Sigmoid colon (tissue), 7 donors: ENCODE measurements at places on chromosomes 7 and 10. TPM values are rescaled to one million over a fixed set of nuclear protein-coding genes. Genes with fewer than 3 reads are reported as not detected.
A peak's percentile ranks its signal among the peaks of the same experiment; 100 is the strongest.

- no peak for DNase-seq
Observed at GRCh38 chr7:73891178-73891885, 30.4 kb downstream of the TMEM270 start.

GRCh38 chr10:107037192-107038122 is 127.0 kb downstream of the SORCS1 start:
- no peak for DNase-seq

LIPN gene
- polyA plus RNA-seq = not detected

EBLN1 gene
- not detected for polyA plus RNA-seq

- no peak for DNase-seq
Observed at GRCh38 chr10:20846263-20846662, 50.8 kb downstream of the NEBL start.

DNA sequence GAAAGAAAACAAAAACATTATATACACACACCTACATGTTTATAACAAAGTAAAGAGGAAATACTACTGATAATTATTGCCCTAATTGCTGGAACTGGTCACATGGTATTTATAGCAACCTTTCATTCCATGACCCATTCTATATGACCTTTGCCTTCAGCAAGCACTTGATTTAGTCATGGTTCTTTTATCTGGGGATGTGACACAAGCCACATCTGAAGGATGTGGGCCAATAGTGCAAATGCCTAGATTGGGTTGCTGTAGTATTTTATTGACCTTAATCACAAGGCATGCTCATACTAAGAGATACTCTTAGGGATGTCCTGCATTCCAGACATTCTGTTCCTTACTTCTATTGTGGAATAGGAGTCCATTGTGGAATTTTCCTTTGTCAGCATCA is 723.5 kb upstream of the POM121L12 start:
- DNase-seq = no peak

DNA sequence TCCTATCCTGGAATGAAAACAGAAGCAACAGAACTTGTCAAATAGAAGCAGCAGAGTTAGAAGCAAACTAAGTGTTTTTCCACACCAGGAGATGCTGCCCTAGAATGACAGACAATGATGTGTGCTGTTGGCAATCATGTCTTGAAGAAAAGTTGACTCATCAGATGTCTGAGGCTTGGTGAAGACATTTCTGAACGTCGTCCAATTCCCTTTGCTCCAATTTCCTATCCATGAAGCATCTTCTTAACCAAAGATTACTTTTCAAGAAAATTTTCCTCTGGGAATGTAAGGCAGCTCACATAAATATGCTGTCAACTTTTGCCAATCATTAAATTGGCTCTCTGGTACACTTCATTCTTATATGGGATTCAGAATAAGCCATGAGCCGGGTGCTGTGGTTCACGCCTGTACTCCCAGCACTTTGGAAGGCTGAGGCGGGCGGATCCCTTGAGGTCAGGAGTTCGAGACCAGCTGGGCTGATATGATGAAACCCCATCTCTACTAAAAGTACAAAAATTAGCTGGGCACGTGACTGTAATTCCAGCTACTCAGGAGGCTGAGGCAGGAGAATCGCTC is 34.6 kb downstream of the MALSU1 start:
- DNase-seq = no peak

FANK1 gene
- polyA plus RNA-seq = 12.6 TPM

FOXP2 gene
- 1.6 TPM for polyA plus RNA-seq

ELN gene
- 41.2 TPM for polyA plus RNA-seq

- no peak for DNase-seq
Observed at GRCh38 chr10:103911021-103911459, 6.9 kb downstream of the STN1 start.

DNA sequence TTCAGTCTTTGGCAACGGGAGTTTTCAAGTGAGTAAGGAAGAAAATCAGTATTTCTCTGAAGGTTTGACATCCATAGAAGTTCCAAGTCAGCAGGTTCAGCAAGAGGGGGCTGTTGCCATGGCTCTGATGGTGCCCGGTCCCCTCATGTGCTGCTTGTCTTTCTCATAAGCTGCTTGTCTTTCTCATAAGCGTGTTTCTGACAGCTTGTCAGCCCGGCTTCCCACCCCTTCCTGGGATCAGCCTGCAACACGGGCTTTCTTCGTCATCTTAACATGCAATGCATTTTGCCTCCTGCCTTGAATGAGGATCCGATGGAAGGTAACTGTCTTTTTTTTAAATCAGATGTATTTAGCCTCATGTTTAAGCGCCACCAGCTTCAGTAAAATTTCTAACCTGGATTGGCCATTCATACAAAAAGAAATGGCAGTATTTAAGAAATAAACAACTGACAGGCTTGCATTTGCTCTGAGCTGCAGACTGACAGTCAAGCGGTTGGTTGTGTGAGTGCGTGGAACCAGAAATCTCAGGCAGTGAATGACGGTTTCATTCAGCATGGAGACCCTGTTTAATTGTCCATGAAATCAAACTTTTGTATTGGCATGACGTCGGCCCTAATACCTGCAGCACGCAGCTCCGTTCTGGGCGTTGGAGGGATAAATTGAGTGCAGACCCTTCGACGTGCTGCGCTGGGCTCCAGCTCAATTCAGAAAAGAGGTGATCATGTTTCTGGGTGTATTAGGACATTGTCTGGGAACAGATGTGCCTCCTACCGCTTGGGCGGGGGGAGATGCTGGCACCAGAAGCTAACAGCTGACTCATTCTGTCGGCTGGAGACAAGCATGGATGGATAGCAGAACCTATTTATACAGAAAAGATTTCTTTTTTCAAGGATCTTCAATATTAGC is 454.7 kb upstream of the FOXK1 start:
- DNase-seq = no peak

DNA sequence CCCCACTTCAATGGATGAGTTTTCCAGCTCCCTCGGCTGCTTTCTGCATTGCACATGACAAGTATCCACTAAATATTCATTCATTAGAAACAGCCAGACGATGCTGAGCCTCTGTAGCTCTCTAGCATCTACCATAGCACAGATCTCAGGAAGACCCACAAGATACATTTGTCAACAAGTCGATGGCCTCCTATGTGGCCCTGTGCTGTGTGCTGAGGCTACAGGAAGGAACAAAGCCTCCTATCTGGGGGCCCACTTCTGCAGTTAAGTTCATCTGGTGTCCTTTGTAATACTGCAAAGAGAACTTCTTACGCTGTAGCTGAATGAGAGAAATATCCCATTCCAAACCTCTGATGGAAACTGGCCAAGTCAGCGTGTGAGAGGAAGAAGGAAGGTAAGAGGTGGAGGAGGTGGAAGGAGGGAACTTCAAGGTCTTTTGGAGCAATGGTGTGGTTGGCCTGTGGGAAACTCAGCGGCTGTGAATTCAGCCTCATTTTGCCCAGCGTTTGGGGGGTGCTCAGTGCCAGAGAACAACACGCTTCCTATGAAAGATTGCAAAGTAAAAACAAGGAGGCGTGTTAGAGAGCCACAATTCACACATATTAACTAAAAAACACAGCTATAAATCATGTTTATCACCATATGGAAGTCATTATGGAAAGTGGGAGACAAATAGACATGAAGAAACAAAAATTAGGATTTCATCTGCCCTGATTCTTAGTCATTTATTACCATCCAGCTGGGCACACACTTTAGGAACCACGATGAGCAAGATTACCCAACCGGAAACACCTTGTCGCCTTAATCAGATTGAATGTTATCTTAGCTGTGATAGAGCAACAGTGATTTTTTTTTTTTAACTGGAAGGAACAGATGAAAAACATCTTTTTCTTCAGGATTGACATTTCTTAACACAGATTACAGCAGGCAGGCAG is 62.2 kb upstream of the USP6NL start:
- DNase-seq = no peak

TMEM213 gene
- not detected for polyA plus RNA-seq

GRCh38 chr10:69345402-69345801 is 67.1 kb downstream of the HK1 start:
- DNase-seq = no peak

- DNase-seq = peak; percentile 38
Observed at GRCh38 chr7:155948423-155948822, 136.2 kb upstream of the SHH start.

DNA sequence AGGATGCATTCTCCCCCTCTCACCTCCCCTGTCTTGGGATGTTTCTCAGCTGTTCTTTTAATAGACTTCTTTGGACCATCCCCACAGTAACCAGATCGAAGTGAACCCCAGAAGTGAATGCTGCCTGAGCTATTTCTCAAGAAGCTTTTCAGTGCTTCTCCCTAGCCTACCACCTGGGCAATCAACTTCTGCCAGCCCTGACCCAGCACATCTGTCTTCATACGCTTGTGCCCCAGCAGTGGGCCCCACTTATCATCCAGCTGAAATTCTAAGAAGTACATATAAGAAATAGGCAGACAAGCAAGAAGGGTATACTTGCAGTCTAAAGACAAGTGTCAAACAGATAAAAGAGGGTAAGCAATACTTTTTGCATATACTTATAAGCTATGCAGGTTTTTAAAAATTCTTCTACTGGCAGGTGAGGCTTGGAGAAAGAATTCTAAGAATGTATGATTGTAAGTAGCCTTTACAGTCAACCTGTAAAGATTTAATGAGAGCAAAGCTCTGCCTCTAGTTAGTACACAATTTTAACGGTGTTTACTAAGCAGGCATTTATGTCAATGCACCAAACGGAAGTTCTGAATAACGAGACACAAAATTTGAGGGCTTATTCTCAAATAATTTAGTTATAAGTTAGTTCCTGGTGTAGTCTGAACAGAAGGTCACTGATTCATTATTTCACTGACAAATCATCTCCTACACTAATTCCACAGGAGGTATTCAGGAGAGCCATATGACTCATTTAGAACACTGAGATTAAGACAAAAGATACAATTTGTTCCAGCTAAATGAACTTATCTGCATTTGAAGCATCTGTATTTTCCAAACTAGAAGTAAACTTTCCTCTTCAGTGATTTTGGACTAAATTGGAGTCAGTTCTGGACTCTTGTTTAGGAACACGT is 83.3 kb downstream of the RNLS start:
- no peak for DNase-seq

DNAH11 gene
- 0.13 TPM for polyA plus RNA-seq

DNA sequence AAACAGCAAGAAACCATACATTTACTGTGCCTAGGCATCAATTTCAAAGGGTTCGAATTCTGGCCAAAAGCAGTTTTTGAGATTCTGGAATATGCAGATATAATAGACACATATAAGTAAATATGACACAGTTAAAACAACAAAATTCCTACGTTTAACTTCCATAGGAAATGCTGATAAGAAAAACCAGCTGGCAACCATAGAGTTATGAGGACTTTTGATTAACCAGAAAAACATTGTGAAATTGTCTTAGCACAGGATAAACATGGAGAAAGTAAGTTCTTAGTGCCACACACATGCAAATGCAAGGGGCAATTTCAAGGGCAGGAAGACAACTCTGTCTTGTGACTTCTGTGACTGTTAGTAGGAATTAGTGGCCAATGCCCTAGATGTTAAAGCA is 702.1 kb downstream of the TNS3 start:
- DNase-seq = no peak

GRCh38 chr7:139059905-139060304 is 24.1 kb upstream of the ZC3HAV1L start:
- no peak for DNase-seq

DNA sequence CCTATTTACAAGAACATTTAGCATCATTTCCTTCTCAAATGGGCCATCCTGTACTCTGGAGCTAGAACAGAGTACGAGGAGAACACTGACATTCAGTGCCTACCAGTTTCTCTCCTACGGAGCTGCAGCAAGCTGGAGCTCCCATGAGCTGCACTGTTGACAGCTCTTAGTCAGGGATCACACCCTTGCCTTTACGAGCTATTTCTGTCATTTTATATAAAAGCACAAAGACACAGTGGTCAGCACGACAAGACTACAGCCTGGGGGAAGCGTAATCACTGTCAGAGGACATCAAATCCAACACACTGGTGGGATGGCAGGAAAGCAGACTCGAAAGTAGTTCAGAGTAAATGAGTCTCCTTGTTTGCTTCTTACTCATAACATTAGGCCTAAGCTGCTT is 2.7 kb downstream of the CDCA7L start:
- DNase-seq = no peak

GRCh38 chr7:7812112-7812511 is 93.7 kb upstream of the RPA3 start:
- no peak for DNase-seq

DNA sequence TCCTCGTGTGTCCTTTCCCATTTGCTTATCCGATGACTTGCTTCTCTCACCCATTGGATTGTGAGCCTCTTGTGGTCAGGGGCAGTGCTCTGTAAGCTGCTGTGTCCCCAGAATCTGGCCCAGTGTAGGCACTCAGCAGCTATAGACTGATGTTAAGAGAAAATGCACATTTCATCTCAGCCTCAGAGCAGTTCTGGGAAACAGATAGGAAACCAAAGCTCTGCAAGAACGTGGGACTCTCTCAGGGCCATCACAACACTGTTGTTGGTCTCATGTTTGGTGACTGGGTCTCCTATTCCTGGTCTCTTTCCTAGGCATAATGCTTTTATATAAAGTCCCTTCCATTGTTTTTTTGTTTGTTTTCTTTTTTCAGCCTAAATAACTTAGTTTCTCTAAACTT is 141.2 kb downstream of the ST7 start:
- DNase-seq = no peak

UTF1 gene
- not detected for polyA plus RNA-seq

DNA sequence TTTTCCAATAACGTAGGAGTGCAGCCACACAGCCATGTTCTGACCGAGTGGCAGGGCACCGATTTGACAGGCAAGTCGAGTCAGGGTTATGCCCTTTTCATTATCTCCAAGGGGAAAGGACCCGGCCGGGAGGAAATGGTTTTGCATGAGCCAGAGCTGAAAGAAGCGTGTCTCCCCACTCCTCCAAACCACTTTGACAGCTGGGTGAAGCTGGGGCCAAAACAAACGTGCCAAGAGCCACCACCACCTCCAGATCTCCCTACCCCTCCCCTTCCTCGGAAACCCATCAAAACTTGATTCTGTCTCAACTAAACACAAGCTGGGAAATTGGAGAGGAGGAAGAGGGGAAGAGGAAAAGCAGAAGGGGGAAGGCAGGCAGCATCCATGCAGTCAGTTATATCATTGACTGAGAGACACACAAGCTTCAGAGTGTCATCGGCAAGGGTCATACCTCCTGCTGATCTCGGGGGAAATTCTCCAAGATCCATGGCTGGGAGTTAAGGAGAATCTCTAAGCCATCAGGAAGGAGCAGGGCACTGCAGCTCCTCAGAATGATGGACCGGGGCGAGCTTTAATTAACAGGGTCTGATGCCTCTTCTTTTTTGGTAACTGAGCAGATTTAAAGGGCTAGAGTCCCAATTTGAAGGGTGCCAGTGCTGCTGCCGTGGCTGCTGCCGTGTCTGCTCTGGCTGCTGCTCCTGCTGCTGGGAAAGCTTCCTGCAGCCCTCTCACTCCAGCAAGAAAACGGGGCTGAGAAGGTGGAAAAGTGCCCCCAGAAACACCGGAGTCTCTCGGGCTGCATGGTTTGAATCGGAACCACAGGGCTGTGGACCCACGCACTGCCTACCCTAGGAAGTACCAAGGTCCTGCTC is 34.7 kb upstream of the CALN1 start:
- no peak for DNase-seq

- no peak for DNase-seq
Observed at GRCh38 chr10:484925-485661, 204.4 kb downstream of the DIP2C start.

GRCh38 chr10:9634466-9634865 is 1383.2 kb upstream of the CELF2 start:
- no peak for DNase-seq

- DNase-seq = no peak
Observed at GRCh38 chr10:29239569-29240472, 49.0 kb upstream of the LYZL1 start.

GRCh38 chr7:134820778-134821177 is 41.3 kb downstream of the CALD1 start:
- no peak for DNase-seq

- no peak for DNase-seq
Observed at GRCh38 chr10:50432211-50433009, 181.1 kb upstream of the ASAH2 start.

MKRN1 gene
- 83.8 TPM for polyA plus RNA-seq
